ENCODE measurements at places on chromosomes 5 and 9. TPM values are rescaled to one million over a fixed set of nuclear protein-coding genes. Genes with fewer than 3 reads are reported as not detected.

DNA sequence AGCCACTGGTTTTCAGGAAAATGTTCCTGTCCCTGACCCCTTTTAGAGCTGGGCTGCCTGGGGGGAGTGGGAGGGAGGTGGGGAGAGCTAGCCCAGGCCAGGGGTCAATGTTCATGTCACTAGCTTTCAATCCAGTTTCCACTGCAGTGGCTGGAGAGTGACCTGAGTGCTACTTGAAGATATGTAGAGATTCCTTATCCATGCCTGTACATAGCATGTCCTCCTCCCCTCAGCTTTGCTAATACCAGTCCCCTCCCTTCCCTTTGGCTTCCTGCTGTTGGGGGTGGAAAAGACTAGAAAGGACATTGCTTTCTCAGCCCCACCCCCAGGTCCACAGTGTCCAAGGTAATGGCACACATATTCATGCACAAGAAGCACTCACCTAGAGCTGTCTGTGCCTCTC lies 7.8 kb downstream of the DNAJB5 start:
- H3K36me3 ChIP-seq = no peaks in the 10 kb centered on the region
- no peak overlapping the region for H3K27ac ChIP-seq
- no peak overlapping the region for H3K4me3 ChIP-seq
- no peak for DNase-seq
- H3K27me3 ChIP-seq = no peaks in the 10 kb centered on the region

DNA sequence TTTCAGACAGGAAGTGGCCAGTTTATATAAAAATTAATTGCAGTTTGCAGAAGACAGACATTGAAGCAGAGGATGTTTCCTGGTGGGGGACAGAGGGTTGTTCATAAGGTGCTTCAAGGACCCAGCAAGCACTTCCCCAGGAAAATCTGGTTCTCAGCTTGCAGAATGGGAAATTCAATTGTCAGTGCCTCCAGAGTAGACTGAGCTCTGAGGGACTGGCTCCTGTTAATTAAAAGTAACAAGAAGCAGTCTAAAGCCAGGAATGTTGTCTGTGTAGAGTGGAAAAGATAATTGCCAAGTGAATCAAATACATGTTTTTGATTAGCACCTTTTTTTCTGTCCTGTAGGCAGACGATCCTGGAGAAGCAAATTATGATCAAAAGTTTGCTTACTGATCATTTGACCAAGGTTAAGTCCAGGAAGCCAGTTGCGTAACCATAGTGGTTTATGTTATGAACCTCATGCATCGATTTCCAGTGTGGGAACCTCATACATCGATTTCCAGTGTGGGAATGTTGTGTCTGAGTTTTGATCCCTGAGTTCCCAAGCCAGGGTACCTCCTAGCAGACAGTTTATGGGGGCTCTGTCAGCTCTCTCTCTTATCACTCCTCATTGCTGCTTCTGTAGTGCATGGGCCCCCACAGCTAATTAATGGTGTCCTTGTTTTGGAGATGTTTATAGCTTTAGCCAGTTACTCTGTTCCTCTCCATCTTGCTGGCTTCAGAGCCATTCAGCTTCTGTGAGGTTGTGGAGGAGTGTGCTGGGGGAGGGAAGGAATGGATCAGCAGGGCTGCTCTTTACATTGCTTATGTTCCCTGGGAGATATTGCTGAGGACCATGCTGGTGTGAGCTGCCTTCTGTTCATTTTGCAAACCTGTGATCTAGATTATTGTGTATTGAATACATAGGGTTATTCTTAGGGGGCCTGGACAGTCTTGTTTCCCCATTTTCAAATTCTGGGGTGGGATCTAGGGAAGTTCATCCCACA lies 17.1 kb downstream of the MSANTD3 start:
- no peak overlapping the region for H3K27ac ChIP-seq
- H3K36me3 ChIP-seq = no peaks in the 10 kb centered on the region
- no peaks in the 10 kb centered on the region for H3K4me1 ChIP-seq
- H3K4me3 ChIP-seq = no peak overlapping the region

The IL4 gene
- not detected for total RNA-seq

The CCNJL gene
- total RNA-seq = 0.32 TPM
